ENCODE measurements at places on chromosomes 7 and 10. TPM values are rescaled to one million over a fixed set of nuclear protein-coding genes. Genes with fewer than 3 reads are reported as not detected.

- no peak for DNase-seq
Observed at GRCh38 chr7:131285556-131285955, 42.1 kb upstream of the MKLN1 start.

The PDE6C gene
- not detected for total RNA-seq

GRCh38 chr10:15730341-15730740 is 10.6 kb upstream of the ITGA8 start:
- no peak for DNase-seq

The ATP5F1C gene
- total RNA-seq, result 145 TPM

The EPO gene
- total RNA-seq, result not detected

DNA sequence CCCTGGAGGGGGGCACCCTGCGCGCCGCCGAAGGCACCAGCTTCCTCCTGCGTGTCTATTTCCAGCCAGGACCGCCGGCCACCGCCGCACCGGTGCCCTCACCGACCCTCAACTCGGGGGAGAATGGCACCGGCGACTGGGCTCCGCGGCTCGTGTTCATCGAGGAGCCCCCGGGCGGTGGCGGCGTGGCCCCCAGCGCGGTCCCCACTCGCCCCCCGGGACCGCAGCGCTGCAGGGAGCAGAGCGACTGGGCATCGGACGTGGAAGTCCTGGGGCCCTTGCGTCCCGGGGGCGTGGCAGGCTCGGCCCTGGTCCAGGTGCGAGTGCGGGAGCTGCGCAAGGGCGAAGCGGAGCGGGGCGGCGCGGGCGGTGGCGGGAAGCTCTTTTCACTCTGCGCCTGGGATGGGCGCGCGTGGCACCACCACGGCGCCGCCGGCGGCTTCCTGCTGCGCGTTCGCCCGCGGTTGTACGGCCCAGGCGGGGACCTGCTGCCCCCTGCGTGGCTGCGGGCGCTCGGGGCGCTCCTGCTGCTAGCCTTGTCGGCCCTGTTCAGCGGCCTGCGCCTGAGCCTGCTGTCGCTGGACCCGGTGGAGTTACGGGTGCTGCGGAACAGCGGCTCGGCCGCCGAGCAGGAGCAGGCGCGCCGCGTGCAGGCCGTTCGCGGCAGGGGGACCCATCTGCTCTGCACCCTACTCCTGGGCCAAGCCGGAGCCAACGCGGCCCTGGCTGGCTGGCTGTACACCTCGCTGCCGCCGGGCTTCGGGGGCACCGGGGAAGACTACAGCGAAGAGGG is 594 bp downstream of the CNNM1 start:
- DNase-seq, result no peak

The NEUROG3 gene
- 0.99 TPM for total RNA-seq

The SFMBT2 gene
- total RNA-seq, result 0.03 TPM

DNA sequence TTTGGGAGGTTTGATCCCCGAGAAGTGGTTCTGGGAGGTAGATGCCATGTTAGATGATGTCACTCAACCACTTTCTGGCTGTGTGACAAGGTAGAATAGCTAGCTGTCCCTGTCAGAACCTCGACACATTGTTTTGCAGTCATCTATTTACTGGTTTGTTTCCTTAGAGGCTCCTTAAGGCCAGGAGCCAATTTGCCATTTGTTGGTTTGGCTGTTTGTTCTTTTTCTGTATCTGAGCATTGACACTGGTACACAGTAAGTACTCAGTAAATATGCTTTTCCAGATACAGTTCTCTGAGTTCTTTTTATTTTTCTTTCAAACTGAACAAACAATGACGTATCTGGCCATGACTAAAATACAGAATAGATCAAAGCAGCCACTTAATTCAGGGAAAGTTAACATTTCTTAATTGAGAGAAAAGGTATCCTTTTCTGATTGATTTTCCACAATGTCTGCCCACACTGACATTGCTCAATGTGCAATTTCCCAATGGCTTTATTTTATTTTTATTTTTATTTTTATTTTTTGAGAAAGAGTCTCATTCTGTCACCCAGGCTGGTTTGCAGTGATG is 121.6 kb downstream of the SPAG6 start:
- no peak for DNase-seq

DNA sequence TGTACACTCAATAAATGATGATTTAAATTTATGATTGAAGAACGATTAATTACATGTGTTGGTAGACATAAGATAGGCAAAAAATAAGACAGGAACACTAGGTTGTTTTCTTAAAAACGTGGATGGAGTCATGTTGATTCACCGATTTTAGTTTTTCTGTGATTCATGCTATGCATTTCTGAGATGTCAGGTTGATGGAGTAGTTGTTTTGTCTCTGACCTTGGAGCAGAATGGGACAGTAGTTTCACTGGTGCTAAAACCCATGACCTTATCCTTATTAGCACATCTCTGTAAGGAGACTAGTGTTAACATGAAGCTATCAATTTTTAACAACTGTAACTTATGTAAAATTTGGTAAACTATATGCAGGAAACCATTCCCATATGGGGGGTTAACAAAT is 611.6 kb upstream of the FZD8 start:
- DNase-seq, result no peak

- DNase-seq, result no peak
Observed at GRCh38 chr7:68821846-68822245, 776.4 kb upstream of the AUTS2 start.

DNA sequence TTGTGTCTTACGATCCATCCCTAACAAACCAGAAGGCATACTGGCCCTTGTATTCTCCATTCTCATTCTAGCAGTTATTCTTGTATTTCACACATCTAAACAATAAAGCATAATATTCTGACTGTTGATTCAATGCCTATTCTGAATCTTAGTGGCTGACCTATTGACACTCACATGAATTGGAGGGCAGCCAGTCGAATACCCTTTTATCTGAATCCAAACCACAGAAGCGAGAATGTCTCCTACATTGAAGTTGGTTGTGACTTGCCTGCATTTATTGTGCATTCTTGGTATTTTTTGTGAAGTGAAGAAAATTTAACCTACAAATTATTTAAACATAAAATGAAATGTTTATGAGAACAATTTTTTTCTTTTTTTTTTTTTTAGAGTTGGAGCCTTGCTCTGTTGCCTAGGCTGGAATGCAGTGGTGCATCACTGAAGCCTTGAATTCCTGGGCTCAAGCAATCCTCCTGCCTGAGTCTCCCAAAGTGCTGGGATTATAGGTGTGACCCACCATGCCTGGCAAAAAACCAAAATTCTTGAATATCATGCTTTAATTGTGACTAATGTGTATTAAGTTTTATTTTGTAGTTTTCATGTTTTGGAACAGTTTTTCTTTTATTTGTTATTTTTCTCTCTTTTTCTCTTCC is 22.7 kb downstream of the EXOC4 start:
- no peak for DNase-seq

The AOAH gene
- not detected for total RNA-seq

The CYP2C18 gene
- 0.10 TPM for total RNA-seq

- no peak for DNase-seq
Observed at GRCh38 chr7:137935884-137936508, 65.9 kb downstream of the CREB3L2 start.

DNA sequence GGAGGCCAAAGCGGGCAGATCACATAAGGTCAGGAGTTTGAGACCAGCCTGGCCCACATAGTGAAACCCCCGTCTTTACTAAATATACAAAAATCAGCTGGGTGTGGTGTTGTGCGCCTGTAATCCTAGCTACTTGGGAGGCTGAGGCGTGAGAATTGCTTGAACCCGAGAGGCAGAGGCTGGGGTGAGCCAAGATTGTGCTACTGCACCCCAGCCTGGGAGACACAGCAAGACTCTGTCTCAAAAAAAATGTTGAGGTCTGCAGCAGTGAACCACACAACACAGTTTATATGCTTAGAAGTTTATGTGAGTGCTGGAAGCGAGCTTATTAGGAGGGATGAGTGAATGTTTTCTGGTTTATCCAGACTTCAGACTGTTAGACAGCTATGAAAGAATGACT is 10.4 kb downstream of the LHPP start:
- no peak for DNase-seq

DNA sequence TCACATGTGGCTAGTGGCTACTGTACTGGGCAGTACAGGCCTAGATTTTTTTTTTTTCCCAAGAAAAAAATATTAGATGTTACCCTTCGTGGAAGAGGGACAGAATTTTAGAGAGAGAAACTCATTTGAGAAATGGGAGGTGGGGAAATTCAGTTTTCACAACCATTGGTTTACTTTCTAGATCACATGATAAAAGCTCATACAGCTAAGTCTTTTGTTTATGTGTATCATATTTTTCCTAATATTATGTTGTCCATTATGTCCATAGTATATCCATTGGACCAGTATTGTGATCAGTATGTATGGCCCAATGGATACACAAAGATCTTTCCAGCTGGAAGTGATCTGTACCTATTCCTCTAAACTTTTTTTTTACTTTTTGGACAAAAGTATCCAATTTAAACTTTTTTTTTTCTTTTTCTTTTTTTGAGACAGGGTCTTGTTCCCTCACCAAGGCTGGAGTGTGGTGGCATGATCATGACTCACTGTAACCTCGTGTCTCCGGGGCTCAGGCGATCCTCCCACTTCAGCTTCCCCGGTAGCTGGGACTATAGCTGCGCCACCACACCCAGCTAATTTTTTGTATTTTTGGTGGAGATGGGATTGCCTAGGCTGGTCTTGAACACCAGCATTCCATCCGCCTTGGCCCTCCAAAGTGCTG is 4.1 kb downstream of the CALU start:
- DNase-seq, result no peak

The RP9 gene
- 12.0 TPM for total RNA-seq

GRCh38 chr7:136588216-136588615 is 280.2 kb upstream of the CHRM2 start:
- no peak for DNase-seq

GRCh38 chr10:5460468-5461202 is 38.7 kb downstream of the CALML5 start:
- DNase-seq, result no peak

The ABCB1 gene
- 0.31 TPM for total RNA-seq
